ENCODE measurements at places on chromosomes 5 and 9. TPM values are rescaled to one million over a fixed set of nuclear protein-coding genes. Genes with fewer than 3 reads are reported as not detected.

- no peak for DNase-seq
Measured at GRCh38 chr9:135242049-135242396, 154.6 kb downstream of the OLFM1 start.

- DNase-seq = no peak
Measured at GRCh38 chr5:41503860-41504259, 6.5 kb downstream of the PLCXD3 start.

DNA sequence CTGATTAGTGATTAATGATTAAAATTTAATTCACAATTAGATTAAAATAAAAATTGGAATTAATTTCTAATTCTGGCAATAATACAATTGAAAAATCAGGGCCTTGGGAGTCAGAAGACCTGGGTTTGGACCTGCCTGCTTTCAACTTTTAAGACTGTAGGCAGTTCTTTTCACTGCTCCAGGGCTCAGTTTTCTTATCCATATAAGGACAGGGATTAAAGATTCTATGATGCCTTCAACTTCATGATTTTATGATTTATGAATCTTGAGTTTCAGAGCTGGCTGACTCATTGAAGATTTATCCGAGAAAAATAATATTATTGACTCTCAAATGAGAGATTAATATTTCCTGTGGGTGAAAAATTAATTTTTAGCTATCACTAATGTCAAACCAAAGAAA lies 208.6 kb upstream of the ANKH start:
- DNase-seq = no peak

The SHOC1 gene
- not detected for total RNA-seq

GRCh38 chr5:178318893-178319292 lies 86.3 kb upstream of the PHYKPL start:
- no peak for DNase-seq

DNA sequence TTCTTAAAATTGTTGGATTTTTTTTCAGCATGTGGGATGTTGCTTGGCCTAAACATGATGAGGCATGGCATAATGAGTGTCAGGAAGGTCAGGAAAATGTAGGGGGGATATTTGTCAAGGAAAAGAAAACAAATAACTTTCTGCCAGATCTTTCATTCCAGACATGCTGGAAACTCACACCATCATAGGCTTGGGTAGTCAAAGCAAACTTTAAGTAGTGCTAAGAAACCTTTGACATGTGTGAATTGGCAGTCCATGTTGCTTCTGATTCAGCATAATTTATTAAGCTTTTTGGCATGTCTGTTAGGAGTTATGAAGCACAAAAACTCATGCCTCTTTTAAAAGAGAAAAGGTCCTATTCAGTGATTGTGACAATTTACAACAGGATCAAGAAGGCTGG lies 61.3 kb upstream of the MTAP start:
- DNase-seq = no peak

The ARL14EPL gene
- total RNA-seq = not detected

DNA sequence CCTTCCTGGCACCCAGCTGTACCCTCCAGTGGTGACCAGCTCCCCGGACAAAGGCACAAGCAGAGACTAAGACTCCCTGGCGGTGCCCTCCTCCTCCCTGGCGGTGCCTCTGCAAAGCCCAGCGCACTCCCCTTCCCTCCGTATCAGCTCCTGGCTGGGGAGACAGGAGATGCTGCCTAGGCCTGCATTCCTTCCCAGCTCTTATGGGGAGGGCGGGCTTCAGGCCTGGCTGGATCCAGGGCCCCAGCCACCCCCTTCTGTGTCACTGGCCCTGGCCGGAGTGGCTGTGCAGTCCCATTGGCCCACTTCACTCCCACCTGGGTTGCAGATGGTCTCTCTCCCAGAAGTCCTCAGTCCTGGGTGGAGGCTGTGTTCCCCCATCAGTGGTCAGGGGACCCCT lies 6.4 kb downstream of the LCN12 start:
- no peak for DNase-seq

The ZDHHC11B gene
- total RNA-seq = 20.0 TPM

The CDH6 gene
- 2.6 TPM for total RNA-seq

DNA sequence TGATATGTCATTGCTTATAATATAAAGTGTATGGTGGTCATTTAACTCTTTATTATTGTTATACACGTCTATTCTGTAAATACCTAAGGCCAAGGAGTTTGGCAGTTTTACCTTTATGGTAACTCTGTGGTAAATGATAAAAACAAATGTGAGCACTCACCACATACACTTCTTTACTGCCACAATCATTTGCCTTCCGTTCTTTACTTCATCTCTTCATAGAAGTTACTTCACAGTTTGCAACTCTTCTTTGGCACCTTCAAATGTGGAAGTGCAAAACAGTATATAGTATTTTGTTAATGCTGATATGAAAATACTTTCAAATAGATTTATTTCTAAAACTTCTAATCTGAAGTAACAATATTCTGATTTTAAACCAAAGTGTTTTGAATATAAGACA lies 4.4 kb upstream of the MEF2C start:
- DNase-seq = no peak

The RANBP17 gene
- 3.9 TPM for total RNA-seq

The PCDHGA4 gene
- 8.4 TPM for total RNA-seq

- no peak for DNase-seq
Measured at GRCh38 chr9:80437091-80437640, 865.4 kb downstream of the TLE4 start.

The FAM221B gene
- total RNA-seq = not detected

GRCh38 chr9:19583890-19584289 lies 175.1 kb downstream of the ACER2 start:
- DNase-seq = no peak

The CACNA1B gene
- total RNA-seq = 0.20 TPM

All from left ventricle myocardium superior (tissue), 1 donor.